ENCODE measurements at places on chromosomes 4 and X.
A peak's percentile ranks its signal among the peaks of the same experiment; 100 is the strongest.

- DNase-seq = no peak
Measured at GRCh38 chrX:155891446-155892210, 10.5 kb downstream of the VAMP7 start.

DNA sequence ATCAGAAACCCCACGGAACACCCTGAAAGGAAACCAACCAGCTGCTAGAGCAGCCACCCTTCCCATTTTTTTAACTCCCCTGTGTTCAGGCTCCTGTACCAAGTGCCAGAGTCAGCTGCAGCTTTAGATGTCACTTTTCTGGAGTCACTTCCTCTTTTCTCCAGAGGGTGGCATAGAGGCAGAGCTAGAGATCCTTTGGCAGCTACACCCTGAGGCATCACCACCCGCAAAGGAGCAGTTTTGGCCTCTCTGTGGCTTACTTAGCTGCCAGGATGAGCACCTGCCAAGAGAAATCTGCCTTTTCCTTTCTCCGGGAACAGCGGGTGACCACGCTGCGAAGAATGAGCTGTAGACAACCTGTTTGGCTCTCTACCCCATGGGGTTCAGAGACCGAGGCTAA is 58.0 kb upstream of the CHRDL1 start:
- peak; percentile 73 for DNase-seq

DNA sequence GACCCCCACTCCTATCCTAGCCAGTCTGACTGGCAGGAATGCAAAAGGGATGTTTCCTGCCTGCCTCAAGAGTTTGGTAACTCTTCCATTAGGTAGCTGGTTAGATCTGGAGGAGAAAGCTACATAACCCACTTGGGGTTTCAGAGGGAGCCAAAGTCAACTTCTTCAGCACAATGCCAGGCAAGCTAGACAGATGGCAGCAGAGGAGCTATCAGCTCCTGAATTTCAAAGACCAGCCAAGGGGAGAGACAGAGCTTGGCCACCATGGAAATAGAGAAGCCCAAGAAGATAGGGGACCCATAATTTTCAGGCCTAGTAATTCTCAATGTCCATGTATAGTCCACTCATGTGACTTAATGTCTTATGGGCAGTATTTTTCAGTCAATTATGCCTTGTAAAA is 56.4 kb downstream of the PGRMC1 start:
- DNase-seq = no peak

DNA sequence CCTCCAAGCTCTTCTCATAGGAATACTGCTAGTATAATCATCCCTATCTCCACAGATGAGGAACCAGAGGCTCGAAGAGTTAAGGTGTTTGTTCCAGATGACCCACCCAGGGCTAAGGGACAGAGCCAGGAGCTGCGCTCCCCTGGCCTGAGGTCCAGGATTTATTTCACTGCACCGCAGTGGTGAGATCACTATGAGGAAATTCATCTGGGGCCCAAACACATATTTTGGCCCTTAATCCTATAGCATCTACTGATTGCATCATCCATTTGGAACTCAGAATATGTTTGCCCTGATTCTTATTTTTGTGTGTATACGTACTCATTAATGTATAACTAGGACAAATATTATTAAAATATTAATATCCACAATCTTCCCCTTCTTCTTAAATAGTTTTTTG is 100.1 kb upstream of the RBPJ start:
- no peak for DNase-seq

DNA sequence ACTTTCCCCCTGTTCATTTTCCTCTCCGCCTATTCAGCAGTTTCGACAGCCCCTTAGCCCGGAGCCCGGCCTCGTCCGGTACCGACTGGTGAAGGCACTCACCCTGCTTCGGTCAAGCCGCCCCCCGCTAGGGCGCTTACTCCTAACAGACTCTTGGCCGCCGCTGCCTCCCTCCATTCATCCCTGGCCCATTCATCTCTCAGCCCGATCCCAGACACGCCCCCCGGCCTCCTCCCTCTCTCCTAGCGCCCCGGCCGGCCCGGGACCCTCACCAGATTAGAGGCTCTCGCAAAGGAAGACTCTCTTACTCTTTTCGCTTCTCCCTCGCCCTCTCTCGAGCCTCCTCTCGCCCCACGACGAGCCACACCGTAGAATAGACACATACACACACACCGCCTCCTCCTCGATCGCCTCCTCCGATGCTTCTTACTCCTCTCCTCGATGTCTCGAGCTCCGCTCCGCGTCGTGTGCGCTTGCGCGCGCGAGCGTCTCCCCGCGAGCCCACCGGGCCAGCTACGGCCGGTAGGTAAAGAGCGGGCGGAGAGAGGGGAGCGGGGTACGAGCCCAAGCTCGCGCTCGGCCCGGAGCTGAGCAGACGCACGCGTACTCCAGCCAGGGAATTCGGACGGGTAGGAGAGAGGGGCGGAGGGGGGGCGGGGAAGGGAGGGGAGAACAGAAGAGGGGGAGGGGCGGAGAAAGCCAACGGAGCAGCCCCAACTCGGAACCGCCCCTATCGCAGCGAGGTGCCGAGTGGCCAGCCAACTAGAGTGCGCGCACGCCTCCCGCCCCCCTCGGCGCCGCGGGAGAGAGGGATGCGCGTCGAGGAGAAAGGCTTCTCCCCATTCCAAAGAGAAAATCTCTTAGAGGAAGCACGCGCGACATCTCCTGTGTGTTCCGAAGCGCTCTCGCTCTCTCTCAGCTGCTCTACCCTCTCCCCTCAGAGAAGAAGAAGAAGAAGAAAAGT is at the start of gene WNK3:
WNK3 (minus strand) TSS at position 633 of the 964 bp plus-strand sequence.
- peak; percentile 84 for DNase-seq

All from NCI-H2171 (cell line).